NAMALWA (cell line): ENCODE measurements at places on chromosomes 1 and 21.

GRCh38 chr1:168892931-168893330, 163.9 kb upstream of the DPT start:
- DNase-seq: no peak

DNA sequence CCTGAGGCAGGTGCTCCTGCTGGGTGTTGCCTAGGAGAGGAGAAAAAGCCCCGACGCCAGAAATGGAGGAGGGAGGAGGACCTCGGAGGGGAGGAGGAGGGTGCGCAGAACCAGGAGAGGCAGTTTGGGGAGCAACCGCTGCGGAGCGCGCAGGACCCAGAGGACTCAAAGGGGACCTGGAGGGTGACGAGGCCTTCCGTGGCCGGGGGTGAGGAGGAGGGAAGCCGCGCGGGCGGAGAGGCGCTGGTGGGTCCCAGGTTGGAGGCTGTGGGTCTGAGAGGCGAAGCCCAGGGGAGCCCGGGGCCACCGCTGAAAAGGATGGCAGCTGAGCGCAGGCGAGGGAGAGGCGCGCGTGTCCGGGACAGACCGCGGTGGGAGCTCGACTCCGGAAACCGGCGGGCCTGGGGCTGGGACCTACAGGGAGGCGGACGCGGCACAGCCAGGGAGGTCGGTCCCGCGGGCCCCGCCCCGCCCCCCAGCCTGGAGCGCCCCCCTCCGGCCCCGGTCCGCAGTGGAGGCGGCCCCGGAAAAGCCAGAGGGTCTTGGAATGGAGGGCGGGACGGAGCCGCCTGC, 15.1 kb downstream of the RNF223 start:
- DNase-seq: no peak

DNA sequence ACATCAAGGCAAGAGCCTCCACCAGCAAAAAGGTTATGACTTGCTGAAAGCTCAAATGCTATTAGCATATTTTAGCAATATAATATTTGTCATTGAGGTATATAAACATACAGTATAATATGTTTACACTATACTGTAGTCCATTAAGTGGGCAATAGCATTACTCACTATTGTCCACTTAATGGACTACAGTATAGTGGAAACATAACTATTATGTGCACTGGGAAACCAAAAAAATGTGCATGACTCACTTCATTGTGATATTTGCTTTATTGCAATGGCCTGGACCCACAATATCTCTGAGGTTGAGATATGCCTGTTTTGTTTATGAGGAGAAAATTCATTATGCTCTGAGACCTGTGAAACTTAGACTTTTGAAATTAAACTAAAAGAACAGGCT, 300.0 kb downstream of the BARHL2 start:
- no peak for DNase-seq

DNA sequence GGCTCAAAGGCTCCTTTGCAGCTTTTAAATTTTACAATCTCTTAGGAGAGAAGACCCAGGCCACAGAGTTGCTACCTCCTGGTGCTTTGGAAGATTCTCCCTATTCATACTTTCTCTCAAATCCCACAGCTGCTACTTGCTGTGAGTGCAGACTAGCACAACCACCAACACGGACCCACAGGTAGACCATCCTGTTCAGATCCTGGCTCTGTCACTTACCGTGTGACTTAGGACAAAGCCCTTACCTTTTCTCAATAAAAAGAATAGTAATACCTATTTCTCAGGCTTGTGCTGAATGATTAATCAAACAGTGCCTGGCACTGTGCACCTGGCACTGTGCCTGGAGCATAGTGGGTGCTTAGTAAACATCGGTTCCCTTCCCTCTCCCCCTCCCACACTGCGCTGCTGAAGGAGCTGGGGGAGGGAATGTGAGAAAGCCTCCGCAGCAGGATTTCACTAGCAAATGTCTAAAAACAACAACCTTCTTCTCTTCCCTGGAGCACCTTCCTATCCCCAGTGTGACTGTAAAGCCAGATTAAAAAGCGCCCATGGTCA, 81.7 kb downstream of the PGM1 start:
- no peak for DNase-seq

- no peak for DNase-seq
Observed at GRCh38 chr1:53197291-53198200, 922 bp downstream of the CPT2 start.

- DNase-seq: no peak
Observed at GRCh38 chr21:41439248-41439647, 13.2 kb downstream of the MX1 start.

- DNase-seq: no peak
Observed at GRCh38 chr1:90706437-90707362, 10.4 kb downstream of the BARHL2 start.

DNA sequence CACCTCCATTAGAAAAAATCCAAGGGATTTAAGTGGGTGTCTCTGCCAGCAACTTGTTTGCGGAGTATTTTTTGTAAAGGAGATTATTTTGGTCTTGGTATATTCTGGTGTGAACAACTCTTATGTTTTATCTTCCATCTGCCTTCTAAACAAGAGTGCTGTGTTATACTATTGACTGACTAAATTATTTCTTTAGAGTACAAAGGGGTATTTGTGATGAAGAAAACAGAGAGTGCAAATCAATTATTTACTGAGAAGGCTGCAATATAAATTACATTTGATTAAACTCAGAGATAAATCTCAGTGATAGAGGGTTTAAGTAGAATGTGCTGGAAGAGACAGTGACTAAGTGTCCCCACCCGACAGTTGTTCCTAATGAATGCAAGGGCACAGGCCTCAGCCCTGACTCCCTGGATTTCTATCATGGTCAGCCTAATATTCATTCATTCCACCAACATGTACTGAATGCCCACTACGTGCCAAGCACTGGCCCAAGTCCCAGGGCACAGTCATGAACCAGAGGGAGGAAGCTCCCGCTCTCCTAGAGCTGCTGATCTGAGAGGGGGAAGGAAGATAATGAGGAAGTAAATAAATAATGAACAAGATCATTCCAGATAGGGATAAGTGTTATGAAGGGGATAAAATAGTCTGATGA, 196.9 kb upstream of the C8B start:
- no peak for DNase-seq

DNA sequence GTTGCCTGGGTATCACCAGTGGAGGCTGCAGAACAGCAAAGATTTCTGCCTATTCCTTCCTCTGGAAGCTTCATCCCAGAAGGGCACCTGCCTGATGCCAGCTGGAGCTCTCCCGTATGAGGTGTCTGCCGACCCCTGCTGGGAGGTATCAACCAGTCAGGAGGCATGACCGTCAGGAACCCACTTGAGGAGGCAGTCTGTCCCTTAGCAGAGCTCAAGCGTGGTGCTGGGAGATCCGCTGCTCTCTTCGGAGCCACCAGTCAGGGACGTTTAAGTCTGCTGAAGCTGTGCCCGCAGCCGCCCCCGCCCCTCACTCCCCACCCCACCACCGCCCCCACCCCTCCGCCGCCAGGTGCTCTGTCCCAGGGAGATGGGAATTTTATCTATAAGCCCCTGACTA, 23.1 kb upstream of the HFM1 start:
- no peak for DNase-seq

- no peak for DNase-seq
Observed at GRCh38 chr21:38264571-38264970, 7.8 kb downstream of the KCNJ15 start.

DNA sequence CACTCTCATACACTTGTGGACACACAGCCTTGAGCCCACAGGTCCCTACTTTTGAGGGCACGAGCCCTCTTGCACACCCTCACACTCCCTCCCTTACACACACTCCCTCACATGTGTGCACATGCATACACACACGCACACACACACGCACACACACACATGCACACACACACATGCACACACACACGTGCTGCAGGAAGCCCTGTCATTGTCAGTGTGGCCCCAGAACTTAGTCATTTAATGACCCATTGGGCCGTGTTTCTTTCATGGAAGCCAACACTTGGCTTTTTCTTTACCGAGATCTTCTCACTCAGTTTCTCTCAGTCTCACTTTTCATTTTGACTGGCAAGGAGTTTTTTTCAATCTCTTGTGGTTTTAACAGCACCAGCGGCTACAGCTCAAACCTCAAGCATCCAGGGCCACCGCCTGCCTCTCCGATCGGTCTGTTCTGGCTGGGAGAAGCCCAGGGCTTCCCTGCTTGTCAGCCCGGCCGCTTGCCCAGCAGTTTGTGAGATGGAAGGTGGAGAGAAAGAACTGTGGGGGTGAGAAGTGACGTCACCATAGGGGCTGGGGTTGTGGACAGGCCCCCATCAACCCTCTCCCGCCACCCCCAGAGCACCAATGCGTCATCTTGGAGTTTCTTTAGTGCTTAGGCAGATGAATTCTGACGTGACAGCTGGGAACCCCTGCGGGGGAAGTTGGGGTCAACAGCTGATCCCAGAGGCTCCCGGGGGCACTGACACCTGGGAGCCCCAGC, 15.8 kb upstream of the TNFRSF8 start:
- no peak for DNase-seq

DNA sequence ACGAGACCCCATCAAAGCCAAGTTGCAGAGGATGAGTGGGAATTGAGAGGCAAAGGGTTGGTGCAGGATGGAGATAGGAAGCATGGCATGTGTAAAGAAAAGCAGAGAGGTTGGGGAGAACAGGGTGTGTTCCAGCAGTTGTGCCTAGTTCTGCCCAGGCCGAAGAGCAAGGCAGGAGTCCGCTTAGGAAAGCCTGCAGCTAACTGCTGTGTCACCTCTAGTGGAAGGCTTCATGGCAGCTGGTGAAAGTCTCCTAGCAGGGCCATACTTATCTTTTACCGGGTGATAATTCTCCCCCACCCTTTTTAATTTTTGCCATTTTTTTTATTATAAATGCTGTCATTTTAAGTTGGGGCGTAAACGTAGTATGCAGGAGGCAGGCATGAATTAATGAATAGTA, 93.6 kb downstream of the NFIA start:
- DNase-seq: no peak

DNA sequence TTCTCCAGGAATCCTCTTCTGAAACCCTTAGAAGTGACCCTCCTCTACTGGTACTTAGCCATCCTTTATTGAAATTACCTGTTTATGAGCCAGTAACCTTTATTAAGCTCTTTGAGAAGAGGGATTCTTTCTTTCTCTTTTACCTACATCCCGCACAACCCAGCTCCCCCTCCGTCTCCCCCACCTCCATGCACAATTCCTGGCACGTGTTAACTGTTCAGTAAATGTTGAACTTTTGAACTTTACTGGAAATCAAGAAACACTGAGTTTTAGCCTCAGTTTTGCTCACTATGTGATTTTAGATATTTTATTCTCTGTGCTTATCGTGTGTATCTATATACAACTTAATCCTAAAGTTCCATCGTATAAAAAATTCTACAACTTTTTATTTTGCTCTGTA, 1.8 kb downstream of the TMED5 start:
- DNase-seq: no peak

DNA sequence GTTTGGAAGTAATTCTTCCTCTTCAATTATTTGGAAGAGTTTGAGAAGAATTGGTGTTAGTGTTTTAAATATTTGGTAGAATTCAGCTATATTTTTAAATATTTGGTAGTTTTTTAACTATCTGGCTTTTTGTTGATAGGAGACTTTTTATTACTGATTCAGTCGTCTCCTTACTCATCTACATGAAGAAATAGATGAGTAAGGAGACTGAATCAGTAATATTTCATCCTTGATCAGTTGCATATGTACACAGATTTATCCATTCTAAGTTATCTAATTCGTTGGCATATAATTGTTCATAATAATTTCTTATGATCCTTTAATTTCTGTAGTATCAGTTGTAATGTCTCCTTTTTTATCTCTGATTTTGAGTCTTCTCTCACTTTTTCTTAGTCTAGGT, 224.1 kb downstream of the GPR52 start:
- no peak for DNase-seq

- DNase-seq: peak; percentile 34
Observed at GRCh38 chr1:2840036-2840809, 38.7 kb upstream of the TTC34 start.

GRCh38 chr1:75087278-75087677, 46.9 kb upstream of the LHX8 start:
- DNase-seq: no peak

GRCh38 chr1:89822109-89822962, 1.5 kb downstream of the LRRC8D start:
- DNase-seq: peak; percentile 45

GRCh38 chr1:71269818-71270217, 189.0 kb upstream of the ZRANB2 start:
- no peak for DNase-seq

GRCh38 chr1:32125313-32125712, 17.5 kb downstream of the KPNA6 start:
- DNase-seq: no peak

- DNase-seq: no peak
Observed at GRCh38 chr1:175890958-175891357, 147.6 kb upstream of the TNR start.

DNA sequence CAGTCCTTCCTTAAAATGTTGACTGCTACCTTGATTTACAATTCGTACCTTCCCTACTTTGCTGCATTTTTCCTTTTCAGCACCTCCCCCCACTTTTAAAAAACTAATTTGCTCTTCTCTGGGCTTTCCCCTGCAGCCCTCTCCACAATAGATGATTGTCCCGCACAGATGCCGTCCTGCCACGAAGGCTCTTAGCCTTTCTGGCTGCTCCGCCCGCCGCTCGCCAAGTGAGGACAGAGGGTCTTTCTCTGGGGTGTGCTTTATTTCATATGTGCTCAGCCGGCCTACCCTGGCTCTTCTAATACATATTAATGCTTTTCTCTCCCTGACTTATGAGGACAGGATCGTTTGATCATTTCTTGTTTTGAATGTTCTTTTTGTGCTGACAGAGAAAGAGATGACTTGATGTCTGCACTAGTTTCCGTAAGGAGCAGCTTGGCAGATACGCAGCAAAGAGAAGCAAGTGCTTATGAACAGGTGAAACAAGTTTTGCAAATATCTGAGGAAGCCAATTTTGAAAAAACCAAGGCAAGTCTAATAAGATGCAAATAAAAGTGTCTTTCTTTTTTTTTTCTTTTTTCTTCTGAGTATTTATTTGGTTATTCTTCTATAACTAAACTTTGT, 60.6 kb downstream of the SDCCAG8 start:
- no peak for DNase-seq

- DNase-seq: no peak
Observed at GRCh38 chr1:48442864-48443619, 29.0 kb downstream of the SPATA6 start.

DNA sequence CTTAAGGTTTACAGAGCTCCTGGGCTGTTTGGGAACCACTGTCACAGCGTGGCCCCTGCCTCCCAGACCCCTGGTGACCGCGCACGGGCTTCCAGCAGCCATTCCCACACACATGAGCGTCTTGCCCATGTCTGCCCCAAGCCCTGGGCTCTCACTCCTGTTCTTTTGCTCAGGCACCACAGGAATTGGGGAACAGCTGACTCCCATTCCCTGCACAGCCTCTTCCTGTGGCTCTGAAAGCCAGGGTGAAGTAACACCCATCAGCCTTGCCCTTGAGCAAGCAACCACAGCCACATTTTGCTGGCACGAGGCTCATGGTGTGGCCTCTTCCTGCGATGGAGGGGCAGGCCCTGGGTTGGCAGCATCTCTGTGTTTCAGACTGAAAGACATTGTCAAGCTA, 14.3 kb upstream of the GPR157 start:
- DNase-seq: no peak
